ENCODE measurements at places on chromosomes 2 and 18.
A peak's percentile ranks its signal among the peaks of the same experiment; 100 is the strongest.

DNA sequence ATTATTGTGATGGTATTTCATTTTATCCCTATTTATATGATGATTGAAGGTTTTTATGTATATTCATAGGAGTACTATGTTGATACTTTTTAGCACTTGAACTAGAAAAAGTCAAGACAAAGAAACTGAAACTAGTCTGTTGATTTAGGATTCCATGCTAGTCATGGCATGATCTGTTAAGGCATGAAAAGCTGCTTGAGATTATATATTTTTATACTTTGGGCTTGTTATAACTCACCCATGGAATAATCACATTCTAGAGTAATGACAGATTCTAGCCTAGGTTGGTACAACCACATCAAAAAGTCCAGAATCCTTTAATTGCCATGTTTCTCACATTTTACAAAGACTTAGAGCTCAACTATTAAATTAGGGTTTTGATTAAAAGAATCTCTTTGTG lies 472.6 kb upstream of the CELF4 start:
- DNase-seq: no peak

GRCh38 chr2:102792568-102793208 lies 30.9 kb downstream of the TMEM182 start:
- no peak for DNase-seq

GRCh38 chr2:138922973-138923563 lies 142.9 kb upstream of the NXPH2 start:
- no peak for DNase-seq

DNA sequence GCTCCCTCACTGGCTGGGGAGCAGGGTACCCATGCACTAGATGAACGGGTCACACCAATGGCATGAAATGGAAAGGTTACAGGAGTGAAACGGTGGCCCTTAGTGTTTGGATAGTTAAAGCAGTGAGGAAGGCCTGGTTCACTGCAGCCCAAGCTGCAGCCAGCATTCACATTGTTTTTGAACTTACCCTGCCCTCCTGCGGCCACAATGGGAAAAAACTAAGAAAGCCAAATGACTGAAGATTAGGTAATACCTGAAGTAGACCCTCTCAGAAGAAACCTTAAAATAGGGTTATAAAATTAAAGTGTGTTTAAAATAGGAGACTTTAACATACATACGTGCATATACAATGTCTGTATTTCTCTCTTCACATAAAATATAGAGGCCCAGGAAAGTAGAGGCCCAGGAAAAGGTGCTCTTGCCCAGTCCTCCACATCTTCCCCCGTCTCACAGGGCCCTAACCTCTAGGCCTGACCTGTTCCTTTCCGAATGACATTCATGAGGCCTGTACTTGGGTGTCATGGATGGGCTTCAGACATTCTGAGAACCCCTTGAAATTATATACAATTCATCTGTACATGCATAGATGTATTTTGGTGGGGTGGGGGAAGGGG lies 33.3 kb downstream of the DOK1 start:
- DNase-seq: peak; percentile 79

All from CD4-positive, alpha-beta T cell treated with Interferon alpha-2 for 1 hour (primary cell).